Fibroblast of the conjunctiva (primary cell): ENCODE measurements at places on chromosomes 2 and 18.

DNA sequence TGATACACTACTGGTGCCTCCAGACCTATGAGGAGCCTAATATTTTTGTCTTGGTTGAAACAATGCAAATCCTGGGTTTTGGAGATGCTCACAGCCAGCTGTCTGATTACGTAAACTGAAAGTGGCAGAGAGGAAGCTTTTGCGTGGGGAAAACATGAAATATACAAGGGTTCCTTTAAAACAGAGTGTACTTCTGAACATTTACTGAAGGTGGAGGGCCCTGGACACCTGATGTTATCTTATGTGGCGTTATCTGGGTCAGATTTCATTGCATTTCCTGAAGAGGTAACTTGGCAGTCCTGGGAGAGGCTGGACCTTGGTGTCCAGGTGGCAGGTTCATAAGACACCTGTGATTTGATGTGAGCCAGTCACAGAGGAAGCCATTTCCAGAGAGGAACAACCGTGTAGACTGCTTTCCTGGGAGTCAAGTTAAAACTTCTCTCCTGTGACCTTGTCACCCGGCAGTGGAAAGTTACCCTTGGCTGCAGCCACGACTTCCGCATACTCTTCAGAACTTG, 105.0 kb downstream of the NEDD4L start:
- DNase-seq = no peak

DNA sequence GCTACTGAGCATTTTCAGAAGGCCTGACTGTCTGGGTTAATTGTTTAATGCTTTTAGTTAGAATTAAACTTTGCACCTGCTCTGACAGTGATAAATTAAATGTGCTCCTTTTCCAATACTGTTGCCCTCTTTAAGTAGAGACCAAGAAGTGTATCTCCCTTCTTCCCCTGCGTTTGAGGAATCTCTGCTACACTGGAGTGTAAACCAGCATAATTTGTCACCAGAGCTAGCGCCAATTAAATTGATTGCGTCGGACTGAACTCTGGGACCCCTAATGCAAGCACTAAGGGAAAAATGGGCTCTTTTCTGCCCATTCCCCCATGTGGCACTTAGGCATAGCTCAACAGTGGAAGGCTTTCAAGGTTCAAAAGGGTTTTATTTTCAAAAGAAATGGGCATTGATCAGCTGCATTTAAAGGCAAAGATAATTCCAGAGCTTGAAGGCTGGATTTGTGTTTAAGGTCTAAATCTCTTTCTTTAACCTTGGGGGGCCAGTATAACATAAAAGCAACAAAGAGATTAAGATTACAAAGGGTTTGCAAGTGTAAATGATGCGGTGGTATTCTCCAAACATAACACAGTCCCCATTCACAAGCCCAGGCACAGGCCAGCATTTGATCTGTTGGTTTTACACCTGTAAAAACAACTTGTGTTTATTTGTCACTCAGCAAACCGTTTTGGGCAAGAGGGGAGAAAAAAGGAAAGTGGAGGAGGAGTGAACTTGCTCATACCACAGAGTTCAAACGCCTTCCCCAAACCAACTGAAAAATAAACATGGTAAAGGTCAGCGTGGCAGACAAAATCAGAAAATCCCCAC, 427.6 kb downstream of the BCL11A start:
- no peak for DNase-seq

DNA sequence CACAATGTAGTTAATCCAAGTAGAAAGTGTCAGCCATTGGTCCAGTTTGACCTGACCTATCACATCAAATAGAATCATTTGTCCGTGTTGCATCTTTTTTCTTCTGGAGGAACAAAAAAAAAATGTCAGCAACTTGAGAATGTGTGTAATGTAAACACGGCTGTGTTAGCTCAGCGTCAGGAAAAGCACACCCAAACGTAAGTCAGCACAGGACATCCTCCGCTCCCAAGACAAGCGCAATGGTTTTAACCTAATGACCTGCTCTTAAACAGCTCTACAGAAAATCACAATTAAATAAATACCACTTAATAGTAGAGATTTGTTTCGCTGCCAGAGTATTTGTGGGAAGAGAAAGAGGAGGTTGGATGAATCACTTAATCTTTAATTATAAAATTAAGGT, 59.4 kb downstream of the OSR1 start:
- no peak for DNase-seq

DNA sequence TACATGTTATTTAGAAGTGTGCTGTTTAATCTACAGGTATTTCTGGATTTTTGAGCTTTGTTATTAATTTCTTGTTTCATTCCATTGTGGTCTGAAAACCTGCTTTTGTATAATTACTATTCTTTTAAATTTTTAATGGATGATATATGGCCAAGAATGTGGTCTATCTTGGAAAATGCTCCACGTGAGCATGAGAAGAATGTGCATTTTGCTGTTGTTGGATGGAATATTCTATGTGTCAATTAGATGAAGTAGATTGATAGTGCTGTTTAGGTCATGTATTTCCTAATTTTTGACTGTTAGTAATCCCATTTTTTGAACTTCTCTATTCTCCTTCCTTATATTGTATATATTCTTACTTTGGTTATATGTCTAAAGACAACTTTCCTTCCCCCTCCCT, 19.9 kb upstream of the TTN start:
- DNase-seq = no peak

DNA sequence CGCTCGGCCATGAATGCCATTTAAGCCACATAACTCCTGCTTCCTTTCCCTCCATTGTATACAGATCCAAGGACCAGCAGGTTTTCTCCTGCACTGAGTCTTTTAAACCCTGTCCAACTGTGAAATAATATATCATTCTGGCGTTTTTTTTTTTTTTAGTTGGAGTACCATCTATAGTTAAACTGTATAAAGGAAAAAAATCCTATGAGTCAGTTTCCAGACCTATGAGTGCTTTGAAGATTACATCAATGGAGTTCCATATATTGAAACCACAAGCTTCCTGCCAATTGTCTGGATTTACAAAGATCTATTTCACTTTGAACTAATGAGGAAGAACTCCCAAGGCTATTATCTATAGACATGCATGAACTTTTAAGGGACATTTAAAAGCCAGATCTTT, 2.4 kb upstream of the MALT1 start:
- DNase-seq = no peak

- DNase-seq = no peak
These were observed 282.3 kb downstream of the DYSF start for GRCh38 chr2:71735676-71736075.

- peak; percentile 45 for DNase-seq
These were observed 59.8 kb upstream of the SLC38A11 start for GRCh38 chr2:165015052-165015642.

- no peak for DNase-seq
These were observed 63.2 kb upstream of the KLHL29 start for GRCh38 chr2:23321751-23322150.

DNA sequence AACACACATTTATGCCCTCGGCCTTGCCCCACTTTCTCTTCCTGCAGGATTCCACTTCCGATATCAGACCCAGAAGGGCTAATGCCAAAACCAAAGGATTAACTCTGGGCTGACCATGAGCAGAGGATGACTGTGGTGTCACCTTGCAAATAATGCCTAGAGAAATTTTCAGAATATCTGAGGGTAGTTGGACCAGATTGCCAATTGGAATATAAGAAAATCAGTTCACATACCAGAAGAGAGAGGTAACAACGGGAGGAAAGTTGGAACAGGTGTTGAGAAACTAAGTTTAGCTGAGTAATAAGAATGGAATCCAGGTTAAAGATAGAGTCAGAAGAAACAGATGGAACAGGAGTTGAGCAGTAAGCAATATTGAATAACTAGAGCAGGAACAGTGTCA, 232.7 kb upstream of the UBE2E3 start:
- DNase-seq = no peak

DNA sequence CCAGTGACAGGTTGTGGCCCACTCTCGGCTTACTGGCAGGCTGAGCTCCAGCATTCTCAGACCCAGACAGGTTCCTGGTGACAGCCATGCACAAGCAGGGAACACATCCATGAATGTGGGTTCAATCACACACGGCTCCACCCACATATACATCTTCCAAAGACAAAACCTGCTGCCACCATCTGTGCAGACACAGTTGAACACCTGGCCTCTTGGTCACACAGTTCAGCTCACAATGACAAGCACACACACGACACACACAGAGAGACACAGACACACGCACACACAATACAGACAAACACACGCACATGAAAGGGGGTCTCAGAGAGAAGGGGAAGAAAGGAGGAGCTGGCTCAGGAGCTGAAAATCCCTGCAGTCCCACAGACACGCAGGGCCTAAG, 32.1 kb upstream of the PTMA start:
- DNase-seq = no peak

- DNase-seq = no peak
These were observed 2.1 kb downstream of the PROKR1 start for GRCh38 chr2:68645523-68645922.

DNA sequence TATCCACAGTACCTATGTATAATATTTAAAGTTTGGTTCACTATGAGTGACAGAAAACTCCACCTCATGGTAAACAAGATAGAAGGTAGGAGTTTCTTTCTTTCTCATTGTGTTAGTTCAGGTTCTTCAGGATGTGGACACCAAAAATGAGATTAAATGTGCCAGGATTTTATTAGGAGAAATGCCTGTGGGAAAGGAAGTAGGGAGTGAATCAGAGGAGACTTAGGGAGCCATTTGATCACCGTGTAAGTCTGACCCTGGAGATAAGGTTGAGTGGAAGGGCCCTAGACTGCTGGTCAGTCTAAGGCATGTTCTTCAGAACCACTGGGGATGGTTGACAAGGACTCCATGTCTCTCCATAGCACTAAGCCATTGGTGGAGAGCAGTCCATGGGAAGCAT, 8.1 kb downstream of the AOX1 start:
- no peak for DNase-seq
